Skeletal muscle tissue (tissue), 5 donors: ENCODE measurements at places on chromosomes 1 and 21. TPM values are rescaled to one million over a fixed set of nuclear protein-coding genes. Genes with fewer than 3 reads are reported as not detected.

TMEM200B gene
- total RNA-seq = 6.8 TPM

LCE1C gene
- total RNA-seq = not detected

TMEM269 gene
- 0.52 TPM for total RNA-seq

HOOK1 gene
- 1.0 TPM for total RNA-seq

CCDC27 gene
- total RNA-seq = not detected

CEPT1 gene
- total RNA-seq = 54.3 TPM

PRKAA2 gene
- total RNA-seq = 56.9 TPM

AADACL3 gene
- total RNA-seq = not detected

CHRM3 gene
- 1.6 TPM for total RNA-seq

HCN3 gene
- total RNA-seq = 1.0 TPM
